AG04450 (cell line): ENCODE measurements at places on chromosomes 4 and X.

- DNase-seq = no peak
These were observed 36.7 kb upstream of the GABRQ start for GRCh38 chrX:152600853-152601633.

GRCh38 chr4:184261246-184261645, 43.6 kb upstream of the ENPP6 start:
- DNase-seq = no peak

DNA sequence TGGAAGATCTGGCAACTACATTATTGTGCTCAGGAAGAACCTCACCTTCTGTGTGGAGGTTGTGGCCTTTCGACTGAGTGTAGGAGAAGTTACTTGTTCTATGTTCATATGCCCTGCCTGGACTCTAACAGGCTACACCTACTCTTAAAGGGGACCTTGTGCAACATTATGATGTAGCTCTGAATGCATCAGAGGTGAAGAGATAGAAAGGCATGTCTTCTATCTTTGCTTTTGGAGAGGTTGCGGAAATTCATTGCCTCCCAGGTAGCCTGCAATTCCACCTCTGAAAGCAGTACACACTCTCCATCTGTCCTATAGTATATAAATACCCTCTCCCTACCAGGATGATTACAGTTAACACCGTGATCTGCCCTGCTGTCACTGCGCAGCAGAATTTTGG, 7.1 kb upstream of the SLAIN2 start:
- DNase-seq = no peak

DNA sequence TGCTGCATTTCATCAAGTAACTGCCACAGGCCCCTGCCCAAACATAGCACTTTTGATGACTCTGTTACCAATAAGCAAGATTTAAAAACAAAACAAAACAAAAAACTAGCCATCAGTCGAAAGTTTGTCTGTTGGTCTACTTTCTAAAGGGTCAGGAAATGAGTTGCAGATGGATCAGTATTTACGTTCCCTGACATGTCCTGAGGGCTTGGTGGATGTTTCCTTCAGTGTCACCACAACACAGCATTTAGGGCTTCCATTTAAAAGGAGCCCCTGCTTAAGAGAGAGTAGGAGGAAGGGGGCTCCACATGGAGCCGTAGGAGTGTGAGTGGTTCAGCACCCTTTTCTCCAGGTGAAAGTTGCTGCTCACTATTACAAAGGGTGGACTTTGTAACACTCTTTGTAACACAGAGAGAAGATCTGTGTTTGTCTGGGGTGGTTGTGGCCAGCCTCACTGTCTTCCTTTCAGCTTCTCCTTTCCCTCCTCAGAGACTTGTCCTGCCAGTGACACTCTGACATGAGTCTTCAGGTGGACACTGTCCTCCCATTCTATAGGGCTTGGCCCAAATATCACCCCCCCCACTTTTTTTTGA, 167.5 kb upstream of the PDE5A start:
- no peak for DNase-seq

DNA sequence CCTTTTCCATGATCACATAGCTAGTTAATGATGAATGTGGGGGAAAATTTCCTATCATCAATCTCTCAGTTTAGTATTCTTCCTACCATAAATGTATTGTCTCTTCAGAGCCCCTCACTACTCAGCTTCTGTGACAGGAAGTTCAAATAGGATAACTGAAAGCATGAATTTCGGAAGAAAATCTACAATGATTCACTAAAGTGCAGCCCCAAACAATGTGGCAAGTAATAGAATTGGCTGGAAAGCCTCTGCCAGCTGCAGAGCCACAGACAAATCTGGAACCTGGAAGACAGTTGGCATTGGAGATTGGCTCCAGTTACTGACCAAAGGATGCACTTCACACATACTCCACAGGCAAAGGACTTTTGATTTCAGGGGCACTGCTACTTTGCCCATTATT, 35.2 kb downstream of the EGF start:
- DNase-seq = no peak

DNA sequence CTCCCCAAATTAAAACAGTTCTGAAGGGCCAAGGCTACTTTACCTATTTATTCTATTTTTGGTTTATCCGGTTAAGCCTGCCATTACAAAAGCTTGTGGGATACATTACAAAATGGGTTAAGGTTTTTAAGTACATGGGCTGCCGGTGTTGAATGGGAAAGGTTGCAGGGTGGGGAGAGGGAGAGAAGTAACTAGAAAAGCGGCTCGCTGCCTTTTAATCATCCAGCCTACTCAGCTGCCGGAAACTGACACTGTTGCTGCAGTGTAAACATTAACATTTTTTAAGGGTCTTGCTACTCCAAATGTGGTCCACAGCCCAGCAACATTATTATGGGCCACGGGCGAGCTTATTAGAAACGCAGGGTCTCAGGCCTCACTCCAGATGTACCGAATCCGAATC, 1.5 kb upstream of the IL1RAPL1 start:
- DNase-seq = no peak

- no peak for DNase-seq
These were observed 209.6 kb upstream of the MAGEB2 start for GRCh38 chrX:30005813-30006212.

DNA sequence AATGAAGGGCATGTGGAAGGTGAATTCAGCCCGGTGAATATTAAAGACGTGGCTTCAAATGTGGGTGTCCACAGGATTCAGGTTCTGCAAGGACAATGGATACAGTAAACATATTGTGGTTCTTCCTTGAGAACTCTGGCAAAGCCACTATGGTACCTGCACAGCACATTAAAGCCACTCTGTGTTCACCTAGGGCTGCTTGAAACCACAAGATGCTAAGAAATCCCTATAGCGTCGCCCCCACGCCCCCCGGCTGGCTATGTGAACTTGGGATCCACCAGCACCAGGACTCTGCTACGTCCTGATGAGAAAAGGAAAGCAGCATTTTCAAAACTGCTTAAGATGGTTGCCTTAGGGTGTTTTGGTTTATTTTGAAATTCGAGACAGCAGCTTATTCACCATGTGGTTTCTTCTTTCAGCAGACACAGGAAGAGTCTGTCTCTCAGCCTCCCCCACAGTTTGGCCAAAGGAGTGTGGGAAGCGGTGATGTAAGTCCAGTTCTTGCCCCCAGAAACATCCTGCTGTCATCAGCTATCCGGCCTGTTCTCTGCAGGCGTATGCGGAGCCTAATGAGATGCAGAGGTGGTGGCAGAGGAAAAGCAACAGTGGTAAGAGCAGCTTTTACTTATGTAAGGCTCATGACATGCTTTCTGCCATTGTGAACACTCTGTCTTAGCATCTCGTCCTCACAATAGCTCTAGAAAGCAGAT, 111.5 kb downstream of the AFAP1 start:
- DNase-seq = peak; percentile 97
